Astrocyte (in vitro differentiated cells and primary cell): ENCODE measurements at places on chromosomes 7 and 10. TPM values are rescaled to one million over a fixed set of nuclear protein-coding genes. Genes with fewer than 3 reads are reported as not detected.

- no peak overlapping the region for H3K4me3 ChIP-seq
- H3K27me3 ChIP-seq, result no peaks in the 10 kb centered on the region
- H3K4me1 ChIP-seq, result no peaks in the 10 kb centered on the region
- H3K36me3 ChIP-seq, result no peaks in the 10 kb centered on the region
Observed at GRCh38 chr10:13360587-13360986, 12.5 kb upstream of the SEPHS1 start.

- H3K27me3 ChIP-seq, result no peaks in the 10 kb centered on the region
- no peak overlapping the region for H3K27ac ChIP-seq
- no peak overlapping the region for H3K4me3 ChIP-seq
- peaks cover 10% of the 10 kb centered on the region for H3K36me3 ChIP-seq
- DNase-seq, result no peak
- no peaks in the 10 kb centered on the region for H3K4me1 ChIP-seq
Observed at GRCh38 chr7:70699271-70699670, 432.7 kb upstream of the GALNT17 start.

DNA sequence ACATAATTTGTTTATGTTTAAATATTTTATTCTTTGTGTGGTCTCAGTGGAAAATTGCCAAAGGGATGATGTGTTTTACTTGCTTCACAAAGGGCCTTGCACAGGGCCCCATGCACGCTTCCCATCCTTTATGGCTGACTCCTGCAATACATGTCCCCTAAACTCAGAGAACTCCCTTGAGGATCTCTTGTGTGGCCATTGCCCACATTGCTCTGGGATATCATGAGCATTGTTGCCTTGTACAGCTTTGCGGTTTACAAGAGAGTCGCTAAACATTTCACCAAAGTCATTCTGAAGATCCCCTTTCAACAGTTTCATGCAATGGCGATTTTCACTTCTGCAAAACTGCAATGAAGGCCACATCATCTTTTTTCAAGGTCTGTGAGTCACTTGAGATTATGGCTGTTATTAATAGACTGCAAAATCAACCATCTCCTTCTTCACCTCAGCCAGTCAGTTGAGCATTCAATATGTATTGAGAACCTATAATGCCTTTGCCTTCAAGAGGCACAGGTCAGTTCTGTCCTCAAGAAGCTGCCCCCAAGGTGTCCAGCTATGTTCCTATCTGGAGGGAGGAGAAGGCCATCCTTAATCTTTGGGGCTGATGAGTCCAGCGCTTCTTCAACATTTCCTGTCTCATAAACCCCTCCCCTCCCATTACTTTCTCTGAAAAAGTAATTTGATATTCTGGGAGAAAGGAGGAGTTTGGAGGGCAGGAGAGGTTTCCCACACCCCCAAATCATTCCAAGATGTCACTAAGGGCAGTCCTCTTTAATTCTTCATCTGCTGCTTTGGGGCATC lies 108.1 kb downstream of the CCDC71L start:
- H3K4me1 ChIP-seq, result no peaks in the 10 kb centered on the region
- H3K4me3 ChIP-seq, result no peak overlapping the region
- no peaks in the 10 kb centered on the region for H3K36me3 ChIP-seq
- H3K27me3 ChIP-seq, result no peaks in the 10 kb centered on the region

DNA sequence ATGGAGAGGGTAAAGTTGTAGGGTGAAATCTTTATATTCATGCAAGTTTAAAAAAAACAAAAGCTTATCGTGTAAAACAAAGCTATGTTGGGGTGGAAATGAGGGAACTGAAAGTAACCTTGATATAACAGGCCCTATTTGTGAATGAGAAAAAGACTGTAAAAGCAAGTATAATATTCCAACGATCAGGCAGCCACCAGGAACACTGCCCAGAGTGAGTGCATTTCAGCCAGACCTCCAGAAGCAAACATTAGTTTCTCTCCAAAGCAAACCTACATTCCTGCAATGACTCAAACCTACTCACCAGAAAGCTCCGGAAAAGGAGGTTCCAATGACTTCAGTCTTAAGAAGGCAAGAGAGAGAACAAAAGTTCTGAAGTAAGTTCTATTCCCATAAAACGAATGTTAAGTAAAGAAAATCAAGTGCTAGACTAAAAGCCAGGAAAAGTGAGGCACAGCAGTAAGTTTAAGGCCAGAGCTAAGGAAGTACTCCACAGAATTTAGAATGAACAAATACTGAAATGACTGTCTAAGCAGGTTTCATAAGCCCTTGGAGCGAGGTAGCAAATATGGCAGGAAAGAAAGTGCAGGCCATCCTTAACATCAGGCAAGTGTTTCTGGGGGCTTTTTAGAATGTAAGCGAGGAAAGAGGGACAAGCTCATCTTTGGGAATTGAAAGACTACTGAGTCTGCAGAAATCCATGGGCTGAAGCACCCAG lies 493.1 kb downstream of the XPNPEP1 start:
- peak overlapping the region; percentile 76 for H3K27ac ChIP-seq
- no peaks in the 10 kb centered on the region for H3K27me3 ChIP-seq
- H3K4me3 ChIP-seq, result no peak overlapping the region
- no peaks in the 10 kb centered on the region for H3K36me3 ChIP-seq
- no peaks in the 10 kb centered on the region for H3K4me1 ChIP-seq

- no peak overlapping the region for H3K4me3 ChIP-seq
- H3K27me3 ChIP-seq, result no peaks in the 10 kb centered on the region
- H3K36me3 ChIP-seq, result peaks cover 12% of the 10 kb centered on the region
Observed at GRCh38 chr10:30343962-30344361, 5.1 kb downstream of the MTPAP start.

GRCh38 chr7:2884161-2884560 lies 40.1 kb upstream of the GNA12 start:
- H3K4me3 ChIP-seq, result no peak overlapping the region
- no peak overlapping the region for H3K27ac ChIP-seq
- H3K4me1 ChIP-seq, result no peaks in the 10 kb centered on the region
- no peaks in the 10 kb centered on the region for H3K36me3 ChIP-seq
- H3K27me3 ChIP-seq, result no peaks in the 10 kb centered on the region

The SFRP5 gene
- 0.14 and 0.16 TPM in 2 replicates for total RNA-seq

DNA sequence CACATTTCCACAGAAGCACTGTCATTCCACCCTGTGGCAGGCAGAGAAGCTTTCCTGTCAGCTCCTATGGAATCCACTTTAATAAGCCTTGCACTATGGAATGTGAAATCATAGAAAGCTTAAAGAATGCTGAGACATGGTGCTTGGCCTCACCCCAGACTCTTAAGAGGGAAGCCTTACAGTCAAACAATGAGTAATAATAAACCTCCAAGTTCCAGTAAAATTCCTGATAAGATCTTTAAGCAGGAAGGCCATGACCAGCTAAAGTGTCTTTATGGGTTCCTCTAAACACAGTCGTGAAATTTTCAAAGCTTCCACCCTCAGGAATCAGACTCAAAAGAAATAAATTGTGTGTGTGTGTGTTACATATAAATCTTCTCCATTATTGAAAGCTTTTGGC lies 11.9 kb upstream of the TEX36 start:
- H3K27ac ChIP-seq, result no peak overlapping the region
- H3K4me1 ChIP-seq, result peaks cover 9% of the 10 kb centered on the region
- H3K4me3 ChIP-seq, result no peak overlapping the region
- no peaks in the 10 kb centered on the region for H3K36me3 ChIP-seq

DNA sequence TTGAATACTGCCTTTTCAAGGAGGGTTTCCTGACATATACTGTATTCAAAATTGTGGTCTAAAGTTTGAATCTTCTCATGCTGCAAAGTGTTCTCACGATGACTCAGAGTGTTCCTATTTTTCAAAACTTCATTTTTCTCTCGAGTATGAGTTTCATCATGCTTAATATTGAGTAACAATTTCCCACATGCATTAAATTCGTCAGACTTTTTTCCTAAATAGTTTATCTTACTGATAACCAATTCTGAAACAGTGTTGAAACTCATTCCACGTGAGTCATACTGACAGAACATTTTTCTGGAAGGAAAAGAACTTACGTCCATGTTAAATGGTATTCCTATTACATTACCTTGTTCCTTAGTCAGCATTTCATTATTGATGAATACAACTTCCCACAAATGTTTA lies 44.1 kb downstream of the ZNF33B start:
- no peak overlapping the region for H3K4me3 ChIP-seq
- peak; percentile 39 for DNase-seq
- no peak overlapping the region for H3K27ac ChIP-seq
- H3K27me3 ChIP-seq, result no peaks in the 10 kb centered on the region
- H3K4me1 ChIP-seq, result no peaks in the 10 kb centered on the region
- peaks cover 20% of the 10 kb centered on the region for H3K36me3 ChIP-seq

GRCh38 chr10:132588301-132589013 lies 50.9 kb downstream of the INPP5A start:
- no peak overlapping the region for H3K4me3 ChIP-seq
- H3K4me1 ChIP-seq, result peaks cover 39% of the 10 kb centered on the region
- H3K27me3 ChIP-seq, result no peaks in the 10 kb centered on the region
- H3K27ac ChIP-seq, result peak overlapping the region; percentile 53
- DNase-seq, result no peak

- no peak overlapping the region for H3K4me3 ChIP-seq
Observed at GRCh38 chr10:36224431-36224985, 582.4 kb upstream of the FZD8 start.

DNA sequence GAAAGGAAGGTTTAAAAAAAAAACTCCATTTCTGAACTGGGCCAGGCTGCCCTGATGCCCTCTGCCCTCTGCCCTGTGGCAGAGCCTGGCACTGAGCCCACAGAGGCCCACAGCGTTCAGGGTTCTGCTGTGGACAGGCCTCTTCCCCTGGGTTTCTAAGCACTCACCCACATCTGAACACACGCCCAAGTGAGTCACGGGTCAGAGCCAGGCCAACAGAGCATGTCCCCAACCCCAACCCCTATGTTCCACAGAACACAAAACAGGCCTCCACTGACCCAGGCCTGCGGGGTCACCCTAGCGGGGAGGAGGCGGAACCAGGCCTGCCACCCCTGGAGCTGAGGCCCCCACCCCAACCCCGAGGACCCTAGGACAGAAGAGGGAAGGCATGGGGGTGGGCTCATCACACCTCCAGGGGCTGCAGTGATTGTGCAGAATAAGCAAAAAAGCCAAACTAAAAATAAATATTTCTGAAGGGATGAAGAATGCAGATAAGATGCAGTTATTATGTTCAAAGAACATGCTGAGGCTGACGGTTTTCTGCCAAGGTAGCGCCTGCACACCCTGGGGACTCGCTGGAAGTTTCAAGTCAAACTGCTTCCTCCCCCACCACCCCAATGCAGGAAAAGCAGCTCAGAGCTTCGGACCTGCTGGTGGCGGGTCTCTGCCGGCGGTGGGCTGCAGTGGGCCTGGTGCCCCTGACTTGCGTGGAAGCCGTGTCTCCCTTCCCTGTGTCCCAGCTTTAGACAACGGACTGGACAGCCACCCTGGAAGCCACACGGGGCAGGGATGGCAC lies 5.4 kb downstream of the WDR86 start:
- H3K36me3 ChIP-seq, result no peaks in the 10 kb centered on the region
- H3K4me3 ChIP-seq, result no peak overlapping the region
- peaks cover 2% of the 10 kb centered on the region for H3K4me1 ChIP-seq
- DNase-seq, result peak; percentile 11
